ENCODE measurements at places on chromosomes 4 and X.

- DNase-seq, result no peak
These were observed 963.6 kb upstream of the DIAPH2 start for GRCh38 chrX:95721011-95721410.

DNA sequence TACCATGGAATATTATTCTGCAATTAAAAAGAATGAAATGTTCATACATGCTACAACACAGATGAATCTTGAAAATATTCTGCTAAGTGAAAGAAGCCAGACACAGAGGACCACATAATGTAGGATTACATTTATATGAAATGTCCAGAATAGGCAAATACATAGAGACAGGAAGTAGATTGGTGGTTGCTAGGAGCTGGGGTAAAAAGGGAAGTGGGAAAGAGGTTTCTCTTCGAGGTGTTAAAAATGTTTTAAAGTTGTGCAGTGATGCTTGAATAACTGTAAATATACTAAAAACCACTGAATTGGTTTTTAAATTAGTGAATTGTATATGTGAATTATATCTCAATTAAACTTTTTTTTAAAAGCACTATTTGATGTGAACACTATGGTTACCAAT lies 3.6 kb upstream of the NXT2 start:
- DNase-seq, result no peak

DNA sequence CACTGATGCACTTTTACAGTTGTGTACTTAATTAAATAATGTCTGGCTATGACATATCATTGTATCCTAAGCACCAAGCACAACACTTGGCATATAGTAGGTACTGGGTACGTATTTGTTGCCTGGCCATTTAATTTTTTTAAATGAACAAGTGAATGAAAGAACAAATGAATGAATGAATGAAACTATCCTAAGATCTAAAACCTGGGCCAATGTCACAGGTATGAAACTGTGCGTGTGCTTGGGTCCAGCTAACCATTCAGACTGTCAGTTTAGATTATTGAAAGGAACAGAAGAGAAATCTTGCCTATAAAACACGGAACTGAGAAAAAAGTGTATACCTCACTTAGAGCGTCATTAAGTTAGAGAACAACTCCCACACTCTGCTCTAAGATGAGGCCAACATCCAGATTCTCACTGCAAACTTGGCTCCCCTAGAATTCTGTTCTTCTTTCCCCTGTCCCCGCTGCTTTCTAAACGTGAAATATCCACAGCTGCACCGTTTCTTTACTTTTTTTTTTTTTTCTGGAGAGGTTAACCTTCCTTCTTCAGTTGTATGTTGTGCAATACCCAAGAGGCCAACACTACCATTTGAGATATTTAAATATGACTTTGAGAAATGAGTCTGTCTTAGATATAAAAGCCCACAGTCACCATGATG lies 17.3 kb upstream of the SEL1L3 start:
- no peak for DNase-seq

DNA sequence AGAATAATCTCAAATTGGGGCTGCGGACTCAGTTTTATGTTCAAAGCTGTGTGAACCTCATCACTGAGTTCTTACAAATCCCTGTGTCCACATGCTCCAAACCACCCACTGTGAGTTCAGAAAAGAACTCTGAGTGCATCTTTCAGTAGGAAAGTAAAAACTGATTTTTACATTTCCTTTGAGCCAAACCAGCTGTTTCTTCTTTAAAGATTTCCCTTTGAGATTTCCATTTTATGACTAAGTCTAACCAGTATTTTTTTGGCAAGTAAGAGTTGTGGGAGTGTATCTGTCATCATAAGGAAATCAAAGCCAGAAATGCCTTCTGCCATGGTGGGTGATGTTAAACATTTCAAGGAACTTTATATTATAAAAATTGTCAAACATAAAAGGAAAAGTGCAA lies 100.0 kb downstream of the TET2 start:
- DNase-seq, result no peak

DNA sequence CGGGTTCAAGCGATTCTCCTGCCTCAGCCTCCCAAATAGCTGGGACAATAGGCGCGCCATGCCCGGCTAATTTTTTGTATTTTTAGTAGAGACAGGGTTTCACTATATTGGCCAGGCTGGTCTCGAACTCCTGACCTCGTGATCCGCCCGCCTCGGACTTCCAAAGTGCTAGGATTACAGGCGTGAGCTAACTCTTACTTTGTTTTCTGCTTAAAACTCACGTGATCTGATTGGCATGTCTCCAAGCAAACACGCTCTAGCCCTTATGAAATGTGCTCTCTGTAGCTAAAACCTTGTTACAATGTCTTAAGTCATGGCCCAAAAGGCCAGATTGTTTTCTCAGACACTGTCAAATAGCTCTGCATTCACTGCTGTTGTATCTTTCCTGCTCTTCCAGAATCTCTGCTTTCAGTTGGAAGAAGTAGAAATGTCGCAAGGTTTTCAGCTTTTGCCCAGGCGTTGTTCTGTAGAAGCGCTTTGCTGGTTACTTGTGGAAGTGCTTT lies 39.7 kb upstream of the OGT start:
- no peak for DNase-seq

DNA sequence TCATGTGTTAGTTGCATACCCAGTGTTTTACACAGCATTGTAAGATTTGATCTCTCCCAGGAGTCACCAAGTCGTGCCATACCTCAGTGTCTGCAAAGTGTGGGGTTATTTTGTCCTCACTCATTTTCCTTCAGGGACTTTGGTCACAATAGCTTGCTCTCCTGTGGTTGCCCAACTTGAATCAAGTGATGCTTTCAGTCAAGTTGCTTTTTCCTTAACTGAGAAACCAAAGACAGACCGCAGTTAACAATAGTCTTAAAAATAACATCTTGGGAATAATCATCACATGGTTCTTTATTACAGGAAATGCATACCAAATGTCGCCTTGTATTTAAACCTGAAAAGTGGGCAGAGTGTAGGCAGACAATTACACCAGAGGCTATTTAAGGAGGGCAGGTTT lies 44.5 kb upstream of the NDP start:
- no peak for DNase-seq

- DNase-seq, result no peak
These were observed 56.4 kb downstream of the SCFD2 start for GRCh38 chr4:53309321-53310040.

DNA sequence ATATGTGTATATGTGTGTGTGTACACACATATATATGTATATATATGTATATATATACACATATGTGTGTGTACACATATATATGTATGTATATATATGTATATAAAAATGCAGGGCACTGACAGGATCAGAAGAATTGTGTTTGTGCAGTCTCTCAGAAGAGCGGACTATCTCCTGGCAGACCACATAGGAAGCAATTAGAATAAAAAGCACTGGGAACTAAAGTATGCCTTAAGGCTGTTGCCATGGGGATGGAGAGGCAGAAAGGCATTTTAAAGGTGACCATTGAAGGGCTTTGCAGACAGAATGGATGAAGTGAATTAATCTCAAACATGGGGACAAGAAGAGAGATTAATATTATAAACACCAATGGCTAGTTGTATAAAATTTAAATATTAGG lies 33.7 kb upstream of the USP51 start:
- DNase-seq, result no peak

- DNase-seq, result no peak
These were observed 43.3 kb downstream of the NYX start for GRCh38 chrX:41490446-41490845.

DNA sequence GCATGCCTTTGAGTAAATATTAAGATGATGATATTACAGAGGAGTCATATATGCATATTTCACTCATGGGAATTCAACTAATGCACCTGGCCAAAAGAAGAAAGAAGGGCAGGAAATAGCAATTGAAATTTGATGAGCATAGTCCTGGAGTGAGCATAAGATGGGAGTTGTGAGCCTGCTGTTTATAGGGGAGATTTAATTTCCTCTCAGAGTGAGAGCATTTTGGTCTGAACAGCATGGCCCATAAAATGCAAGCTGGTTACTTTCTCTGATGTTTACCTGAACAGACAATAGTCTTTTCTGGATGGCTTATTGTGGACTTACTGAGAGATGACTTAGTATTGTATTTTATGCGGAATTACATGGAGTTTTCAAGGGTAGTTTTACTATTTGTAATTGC lies 53.6 kb downstream of the FHIP1A start:
- no peak for DNase-seq

- DNase-seq, result no peak
These were observed 125.1 kb downstream of the PDS5A start for GRCh38 chr4:39852636-39853035.

DNA sequence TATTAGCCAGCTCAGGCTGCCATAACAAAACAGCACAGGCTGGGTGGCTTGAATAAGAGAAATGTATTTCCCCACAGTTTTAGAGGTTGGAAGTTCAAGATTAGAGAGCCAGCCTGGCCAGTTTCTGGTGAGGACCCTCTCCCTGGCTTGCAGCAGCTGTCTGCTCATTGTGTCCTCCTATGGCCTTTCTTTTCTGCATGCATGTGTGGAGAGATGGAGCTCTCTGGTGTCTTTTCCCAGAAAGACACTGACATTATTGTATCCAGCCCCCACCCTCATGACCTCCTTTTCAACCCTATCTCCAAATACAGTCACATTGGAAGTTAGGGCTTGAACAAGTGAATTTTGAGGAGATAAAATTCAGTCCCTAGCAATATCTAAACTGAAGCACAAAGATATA lies 263.8 kb upstream of the PABPC4L start:
- no peak for DNase-seq

DNA sequence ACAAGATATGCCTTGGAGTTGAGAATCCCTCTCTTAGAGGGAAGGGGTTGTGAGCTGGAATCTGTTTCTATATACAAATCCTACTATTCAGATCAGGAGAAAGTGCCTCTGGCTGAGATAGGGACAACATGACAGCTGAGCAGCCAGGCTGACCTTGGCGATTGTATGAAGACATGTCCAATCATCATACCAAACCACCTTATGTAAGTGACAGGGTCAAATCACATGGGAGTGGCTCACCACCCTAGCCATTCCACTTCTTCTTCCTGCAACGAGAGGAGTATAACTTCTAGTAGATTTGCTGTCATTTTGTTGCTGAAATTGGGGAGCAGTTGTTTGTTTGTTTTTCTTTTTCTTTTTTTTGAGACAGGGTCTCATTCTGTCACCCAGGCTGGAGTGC lies 48.3 kb upstream of the TMEM150C start:
- no peak for DNase-seq

- DNase-seq, result no peak
These were observed 70.7 kb upstream of the SH3RF1 start for GRCh38 chr4:169341490-169341889.

- DNase-seq, result no peak
These were observed 227.0 kb downstream of the CPE start for GRCh38 chr4:165605811-165606210.

DNA sequence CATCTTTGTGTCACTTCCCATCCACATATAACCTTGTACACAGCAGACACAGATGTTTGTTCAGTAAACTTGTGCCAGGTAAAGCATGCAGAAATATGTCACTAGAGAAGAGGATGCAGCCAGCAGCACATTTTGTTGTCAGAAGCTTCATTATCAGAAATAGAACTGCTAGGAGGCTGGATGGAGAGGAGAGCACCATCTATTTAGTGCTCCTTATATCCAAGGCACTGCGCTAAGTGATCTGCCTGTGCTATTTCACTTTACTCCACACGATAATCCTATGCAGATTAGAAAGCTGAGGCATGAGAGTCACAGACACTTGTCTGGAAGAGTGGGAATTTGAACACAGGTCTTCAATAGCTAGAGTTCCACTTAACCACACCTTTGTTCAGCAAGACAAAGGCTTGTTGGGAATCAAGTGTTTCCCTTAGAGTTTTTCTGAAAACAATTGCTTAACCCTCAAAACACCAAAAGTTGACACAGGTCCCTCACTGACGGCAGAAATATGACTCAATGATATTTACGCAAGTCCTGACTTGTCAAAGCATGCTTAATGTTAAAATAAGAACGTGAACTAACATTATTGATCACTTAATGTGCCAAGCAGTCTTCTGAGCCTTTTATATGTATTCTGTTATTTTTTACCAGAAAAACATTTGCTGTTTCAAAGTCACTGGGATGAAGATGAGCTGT lies 1.2 kb upstream of the QDPR start:
- no peak for DNase-seq

- DNase-seq, result no peak
These were observed at the start of gene DUSP21 for GRCh38 chrX:44843753-44844152. DUSP21 (plus strand) TSS chrX:44844021; CDS start chrX:44844133, 112 bp downstream.

DNA sequence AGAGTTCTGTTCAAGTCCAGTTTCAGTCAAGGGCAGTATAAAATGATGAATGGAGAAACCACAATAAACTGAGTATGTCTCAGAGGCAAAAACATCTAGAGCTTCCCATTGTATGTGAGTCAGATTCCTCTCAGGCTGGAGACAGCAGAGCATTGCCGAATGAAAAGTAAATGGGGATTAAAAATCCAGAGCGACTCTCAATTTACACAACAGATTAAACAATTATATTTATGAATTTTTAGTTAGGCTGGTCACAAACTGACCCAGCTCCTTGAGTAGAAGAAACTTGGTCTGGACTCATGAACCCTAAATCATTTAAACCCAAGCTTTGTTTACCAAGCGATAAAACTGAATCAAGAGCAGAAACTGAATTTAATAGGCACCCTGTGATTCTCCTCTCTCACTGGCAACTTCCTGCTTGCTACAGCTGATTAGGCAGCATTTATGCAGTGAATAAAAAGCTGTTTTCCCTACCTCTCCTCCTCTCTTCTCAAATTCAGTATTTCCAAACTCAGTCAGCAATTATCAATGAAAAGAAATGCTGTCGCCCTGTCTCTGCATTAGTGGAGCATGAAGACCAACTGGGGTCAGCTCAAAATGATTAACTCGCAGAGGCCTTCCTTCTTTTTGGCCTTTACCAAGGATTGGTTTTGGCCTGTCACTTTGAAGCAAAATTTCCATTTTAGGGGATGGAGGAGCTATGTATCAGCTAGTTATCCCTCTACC lies 568.0 kb downstream of the PDHA2 start:
- DNase-seq, result peak; percentile 58

GRCh38 chr4:86286726-86287125 lies 73.1 kb downstream of the MAPK10 start:
- DNase-seq, result no peak

GRCh38 chrX:69163936-69164741 lies 1.1 kb downstream of the PJA1 start:
- peak; percentile 15 for DNase-seq

DNA sequence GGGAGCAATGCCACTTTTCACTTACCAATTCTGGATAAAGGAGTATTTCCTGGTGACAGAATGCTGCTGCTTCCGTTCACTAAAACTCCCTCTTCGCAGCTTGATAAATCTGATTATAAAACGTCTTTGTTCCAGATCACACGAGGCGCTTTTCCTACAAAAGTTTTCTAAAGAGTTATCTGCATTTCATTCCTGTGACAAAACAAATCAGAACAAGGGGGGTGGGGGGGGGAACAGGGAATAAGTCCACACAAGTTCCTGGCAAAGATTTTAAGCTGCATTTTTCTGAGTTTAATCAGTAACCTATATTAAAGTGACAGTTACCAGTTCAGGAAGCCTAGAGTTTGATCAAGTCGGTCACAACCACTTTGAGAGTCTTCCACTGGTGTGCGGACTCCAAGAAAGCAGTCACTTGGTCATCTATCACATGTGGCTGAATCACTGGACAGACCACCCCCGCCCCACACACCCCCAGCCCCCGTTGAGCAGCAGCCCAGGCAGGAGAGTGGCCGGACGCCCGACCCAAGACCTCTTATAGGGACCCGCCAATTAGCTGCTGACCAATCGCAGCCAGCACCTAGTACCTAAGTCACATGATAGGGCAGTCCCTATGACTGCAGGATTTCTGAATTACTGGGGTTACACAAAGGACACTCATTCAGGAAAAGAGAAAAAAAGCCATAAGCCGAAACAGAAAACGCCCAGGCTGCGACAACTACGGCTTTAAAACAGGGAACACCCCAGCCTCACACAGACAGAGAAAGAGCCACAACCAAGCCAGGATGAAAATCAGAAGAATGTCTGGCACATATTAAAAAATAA lies 569.3 kb upstream of the DIPK2B start:
- DNase-seq, result peak; percentile 94

- no peak for DNase-seq
These were observed 60.2 kb upstream of the GPC4 start for GRCh38 chrX:133475521-133475920.

Measured in kidney tubule cell (primary cell).